Fibroblast of lung (primary cell): ENCODE measurements at places on chromosomes 6 and 20. TPM values are rescaled to one million over a fixed set of nuclear protein-coding genes. Genes with fewer than 3 reads are reported as not detected.

DNA sequence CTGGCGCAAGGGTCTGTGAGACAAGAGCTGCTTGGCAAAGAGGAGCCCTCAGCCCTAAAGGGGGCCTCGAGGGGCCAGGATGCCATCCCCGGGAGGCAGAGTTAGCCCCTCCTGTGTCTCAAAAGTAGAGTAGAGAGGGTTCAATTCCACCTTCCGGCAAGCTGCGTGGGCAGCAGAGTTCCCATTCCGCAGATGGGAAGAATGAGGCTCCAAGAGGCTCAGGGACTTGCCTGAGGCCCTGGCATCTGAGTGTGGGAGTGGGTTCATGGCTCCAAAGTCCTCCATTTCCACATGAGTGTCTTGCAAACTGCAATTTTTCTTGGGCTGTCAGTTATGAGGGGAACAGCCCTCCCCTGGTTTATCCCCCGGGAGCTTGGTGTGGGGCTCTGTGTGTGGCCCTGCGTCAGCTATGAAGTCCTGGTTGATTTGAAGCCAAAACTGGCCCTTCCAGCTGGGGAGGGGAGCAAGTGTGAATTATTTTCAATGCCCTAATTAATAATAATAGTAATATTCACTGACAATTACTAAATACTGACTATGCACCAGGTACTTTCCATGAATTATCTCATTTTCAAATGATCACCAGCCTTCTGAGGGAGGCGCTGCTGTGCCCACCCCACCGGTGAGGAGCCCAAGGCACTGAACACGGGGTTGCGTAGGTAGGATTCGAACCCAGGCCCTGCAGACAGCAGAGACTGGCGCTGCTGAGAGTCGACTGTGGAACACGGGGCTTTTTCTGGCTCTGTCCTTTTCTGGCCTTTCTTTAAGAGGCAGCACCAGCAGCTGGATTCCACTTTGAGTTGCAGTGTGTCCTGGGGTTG is 153.0 kb upstream of the PTPN1 start:
- no peak for DNase-seq

DNA sequence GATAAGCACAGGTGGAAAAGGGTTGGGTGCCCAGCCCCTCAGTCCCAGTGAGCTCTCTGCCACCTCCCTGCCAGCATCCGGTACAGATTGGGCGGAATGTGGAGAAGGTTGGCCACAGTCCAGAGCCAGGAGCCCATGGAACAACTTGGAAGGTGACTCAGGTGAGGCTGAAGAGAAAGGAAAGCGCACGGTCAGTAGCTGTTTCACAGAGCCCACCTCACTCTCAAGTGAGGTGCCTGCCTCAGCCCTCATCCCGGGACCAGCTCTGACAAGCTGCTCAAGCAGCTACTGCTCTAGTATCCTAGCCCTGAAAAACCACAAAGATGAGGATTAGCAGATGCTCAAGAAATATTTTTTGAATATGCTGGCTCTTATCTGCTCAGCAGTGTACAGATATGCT is 1.1 kb upstream of the MMP24OS start:
- no peak for DNase-seq

The BAG2 gene
- 21.1 and 27.3 TPM in 2 replicates for polyA plus RNA-seq

DNA sequence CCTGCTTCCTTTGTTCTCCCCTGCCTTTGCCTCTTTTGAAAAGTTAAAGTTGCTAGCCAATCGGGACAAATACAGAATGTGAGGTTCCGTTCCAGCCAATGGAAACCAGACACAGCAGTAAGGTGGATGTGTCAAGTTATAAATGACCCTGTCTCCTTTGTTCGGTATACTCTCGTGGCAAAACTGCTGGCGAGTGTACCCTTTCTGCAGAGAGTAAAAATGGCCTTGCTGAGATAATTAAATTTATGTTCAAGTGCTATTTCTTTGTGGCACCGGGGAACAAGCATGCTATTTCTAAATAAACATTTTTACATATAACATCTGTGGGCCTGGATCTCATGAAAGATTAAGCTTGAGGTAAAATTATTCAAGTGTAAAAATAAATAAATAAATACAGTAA is 50.2 kb downstream of the RARS2 start:
- DNase-seq: no peak

DNA sequence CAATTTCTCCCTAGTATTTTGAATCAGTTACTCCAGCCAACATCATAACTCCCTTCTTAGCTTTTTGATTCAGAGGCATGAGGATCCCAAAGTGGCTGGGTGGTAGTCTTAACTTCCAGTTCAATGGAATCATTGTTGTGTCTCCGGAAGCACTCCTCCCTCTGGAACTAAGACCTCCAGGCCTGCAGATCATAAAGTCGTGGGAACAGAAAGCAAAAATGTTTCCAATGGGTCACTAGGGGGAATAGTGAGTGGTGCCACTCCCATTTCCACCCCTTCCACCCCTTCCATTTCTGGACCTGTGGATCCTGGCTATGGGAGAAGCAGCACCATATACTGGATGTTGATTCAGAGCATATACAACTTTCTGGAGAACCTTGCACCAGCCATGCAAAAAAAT is 130.8 kb downstream of the SGK1 start:
- DNase-seq: no peak

- peak; percentile 75 for DNase-seq
Observed at GRCh38 chr6:23454080-23454976, 671.7 kb upstream of the NRSN1 start.

- peak; percentile 19 for DNase-seq
Observed at GRCh38 chr6:106973836-106974335, 643 bp downstream of the CD24 start.

The CLPSL2 gene
- not detected in 2 replicates for polyA plus RNA-seq

The MICAL1 gene
- polyA plus RNA-seq: 30.5 and 37.5 TPM in 2 replicates

- no peak for DNase-seq
Observed at GRCh38 chr6:119284861-119285521, 64.6 kb downstream of the MAN1A1 start.

DNA sequence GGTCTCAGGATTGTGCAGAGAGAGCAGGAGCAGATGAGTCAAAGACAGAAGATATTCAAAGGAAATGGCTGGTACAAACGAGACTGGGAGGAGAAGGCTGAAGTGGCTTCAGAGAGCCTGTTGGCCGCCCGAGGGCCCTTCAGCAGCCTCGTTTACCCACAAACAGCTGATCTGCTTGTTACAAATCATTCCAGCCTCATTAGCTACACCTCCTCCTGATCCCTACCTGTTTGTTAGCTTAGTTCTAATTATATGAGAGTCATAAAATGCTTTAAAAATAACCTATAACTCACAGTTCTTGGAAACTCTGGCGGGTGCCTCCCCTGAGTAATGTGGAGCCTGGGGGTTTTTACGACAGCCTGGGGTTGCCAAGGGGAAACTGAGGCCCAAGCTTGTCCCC is 12.6 kb downstream of the GLP1R start:
- DNase-seq: no peak

The LY6G5C gene
- 2.0 and 2.9 TPM in 2 replicates for polyA plus RNA-seq

DNA sequence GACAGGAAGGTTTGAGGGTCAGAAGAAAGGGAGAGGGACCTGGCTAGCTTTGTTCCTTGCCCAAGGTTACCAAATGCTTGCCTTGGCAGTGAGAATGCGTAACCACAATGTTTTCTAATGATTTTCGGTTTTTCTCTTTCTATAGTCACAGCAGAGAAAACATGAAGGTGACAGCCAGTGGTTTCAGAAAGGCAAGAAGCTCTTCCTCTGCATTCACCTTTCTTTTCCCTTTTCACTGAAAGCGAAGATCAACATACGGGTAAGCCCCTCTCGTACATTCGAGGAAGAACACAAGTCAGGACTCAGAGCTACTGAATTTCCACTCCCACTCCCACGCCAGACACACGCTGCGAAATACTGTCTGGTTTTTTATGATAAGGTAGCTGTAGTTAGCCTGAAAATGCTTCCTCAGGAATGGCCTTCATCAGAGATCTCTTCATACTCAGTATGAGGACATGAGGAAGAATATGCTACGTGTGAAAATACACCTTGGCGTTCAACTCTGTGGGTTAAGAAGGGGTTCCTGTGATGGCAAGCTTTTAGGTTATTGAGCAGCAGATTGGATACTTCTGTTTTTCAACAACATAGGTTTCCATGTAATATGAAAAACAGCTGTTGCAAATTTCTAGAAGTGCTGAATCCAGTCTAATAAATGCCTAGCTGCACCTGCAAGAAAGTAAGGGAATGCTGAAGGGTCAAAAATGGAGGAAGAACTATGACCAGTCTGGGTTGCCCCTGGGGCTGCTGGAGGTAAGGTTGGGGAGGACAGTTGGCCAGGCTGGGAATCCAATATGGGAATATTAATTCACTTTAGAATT is 7.4 kb upstream of the CD83 start:
- no peak for DNase-seq

The TCEA2 gene
- polyA plus RNA-seq: 12.7 and 17.1 TPM in 2 replicates

DNA sequence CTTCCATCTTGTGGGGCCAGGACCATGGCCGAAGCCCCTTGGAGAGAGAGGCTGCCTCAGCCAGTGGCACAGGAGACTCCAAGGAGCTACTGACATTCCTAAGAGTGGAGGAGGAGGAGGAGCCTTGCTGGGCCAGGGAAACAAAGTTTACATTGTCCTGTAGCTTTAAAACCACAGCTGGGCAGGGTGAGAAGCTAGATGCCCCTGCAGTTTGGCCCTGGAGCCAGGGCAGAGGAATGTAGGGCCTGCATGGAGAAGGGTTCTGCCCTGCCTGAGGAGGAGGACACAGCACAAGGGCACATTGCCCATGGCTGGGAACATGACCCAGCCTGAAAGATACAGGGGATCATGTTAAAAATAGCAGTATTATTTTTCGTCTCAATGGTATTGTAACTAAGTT is 37.4 kb downstream of the PLCG1 start:
- peak; percentile 30 for DNase-seq

DNA sequence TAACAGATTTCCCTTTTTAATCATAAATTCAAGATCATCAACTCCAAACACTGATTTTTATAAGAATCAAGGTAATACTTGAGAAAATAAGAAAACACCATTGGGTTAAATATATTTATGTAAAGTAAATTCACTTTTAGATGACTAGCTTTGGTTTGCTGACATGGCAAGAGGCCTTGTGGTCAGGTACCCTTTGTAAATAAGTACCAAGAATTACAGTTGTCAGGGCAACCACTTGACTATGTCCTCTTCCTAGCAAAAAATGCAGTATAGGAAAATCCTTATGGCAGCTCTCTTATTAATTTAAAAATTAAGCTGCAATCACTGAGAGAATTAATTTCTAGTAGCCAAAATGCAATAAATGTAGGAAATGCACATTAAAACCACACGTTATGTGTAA is 153.8 kb downstream of the INSM1 start:
- DNase-seq: no peak

- DNase-seq: no peak
Observed at GRCh38 chr6:89612121-89612520, 26.4 kb downstream of the LYRM2 start.
